Stimulated activated CD8-positive, alpha-beta memory T cell treated with anti-CD3 and anti-CD28 coated beads, Interleukin-4, amount 100 ng/mL, for 1 hour (primary cell): ENCODE measurements at places on chromosomes 4 and X.

GRCh38 chr4:1191621-1192020 is 19.2 kb upstream of the SPON2 start:
- DNase-seq, result no peak

DNA sequence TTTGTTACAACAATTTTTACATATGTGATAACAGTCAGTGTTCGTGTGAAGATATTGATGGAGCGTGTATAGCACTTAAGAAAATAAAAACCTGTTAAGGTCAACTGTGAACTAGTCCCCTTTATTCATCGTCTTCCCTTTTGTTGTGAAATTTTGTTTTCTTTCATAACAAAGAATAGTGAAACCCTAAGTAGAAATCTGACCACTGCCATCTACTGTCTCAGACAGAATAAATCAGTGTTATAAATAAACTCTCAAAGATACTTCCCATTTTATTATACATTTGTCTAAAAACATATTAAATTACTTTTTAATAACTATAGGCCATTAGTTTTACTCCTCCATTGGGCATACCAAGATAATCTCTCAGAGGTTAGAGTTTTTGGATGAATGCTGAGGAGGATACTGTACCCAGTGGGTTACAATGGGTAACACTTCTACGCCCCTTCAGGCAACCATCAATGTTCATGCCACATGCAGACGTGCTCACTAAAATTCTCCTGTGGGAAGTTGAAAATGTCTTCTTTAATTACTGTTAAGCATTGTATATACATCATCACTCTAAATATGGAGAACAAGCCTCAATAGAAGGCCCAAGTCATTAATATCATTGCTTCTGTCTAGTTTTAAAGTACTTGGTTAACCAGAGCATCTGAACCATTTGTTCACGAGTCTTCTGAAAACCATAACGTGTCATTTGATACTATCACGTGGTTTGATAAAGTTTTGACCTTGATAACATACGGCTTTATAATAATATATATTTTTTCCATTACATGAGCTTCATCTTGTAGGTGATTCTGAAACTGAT is 171.2 kb downstream of the TMA16 start:
- no peak for DNase-seq

DNA sequence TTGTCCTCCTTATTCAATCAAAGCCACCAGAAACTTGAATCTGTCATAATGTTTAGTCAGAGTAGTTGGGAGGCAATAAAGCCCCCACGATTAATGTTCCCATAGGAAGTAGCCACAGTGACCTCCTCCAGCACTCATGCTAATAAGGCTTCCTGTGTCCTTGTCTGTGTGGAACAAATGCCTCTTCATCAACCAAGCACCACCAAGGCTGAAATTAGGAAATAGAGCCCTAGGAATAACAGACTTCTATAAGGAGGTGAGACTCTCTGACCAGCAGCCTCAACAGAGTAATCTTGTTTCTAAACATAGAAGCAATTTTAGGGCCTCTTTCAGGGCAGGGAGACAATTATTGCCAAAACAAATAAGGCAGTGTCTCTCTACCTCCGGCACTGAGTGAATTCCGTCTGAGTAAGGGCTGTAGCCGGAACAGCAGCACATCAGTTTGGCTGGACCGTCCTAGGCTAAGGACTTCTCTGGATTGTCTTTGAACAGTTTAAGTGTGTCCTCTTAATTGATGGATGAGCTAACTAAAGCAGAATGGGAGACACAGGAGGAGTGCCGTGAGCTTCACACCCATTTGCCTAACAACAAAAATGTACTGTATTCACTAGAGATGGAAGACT is 329.2 kb upstream of the HAND2 start:
- no peak for DNase-seq

GRCh38 chr4:118682928-118683327 is 2.3 kb upstream of the METTL14 start:
- DNase-seq, result no peak

DNA sequence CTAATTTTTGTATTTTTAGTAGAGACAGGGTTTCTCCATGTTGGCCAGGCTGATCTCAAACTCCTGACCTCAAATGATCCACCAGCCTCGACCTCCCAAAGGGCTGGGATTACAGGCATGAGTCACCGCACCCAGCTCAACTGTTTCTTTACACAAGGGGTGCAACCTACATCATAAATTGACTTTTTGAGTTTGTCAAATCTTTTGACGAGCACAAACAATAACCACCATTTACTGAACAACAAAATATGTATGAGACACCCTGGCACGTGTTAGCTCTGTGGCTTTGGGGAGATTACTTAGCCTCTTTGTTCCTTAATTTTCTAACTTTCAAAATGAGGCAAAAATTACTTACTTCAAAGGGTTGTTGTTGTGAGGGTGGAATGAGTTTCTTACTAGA is 23.5 kb upstream of the SLC34A2 start:
- DNase-seq, result no peak

DNA sequence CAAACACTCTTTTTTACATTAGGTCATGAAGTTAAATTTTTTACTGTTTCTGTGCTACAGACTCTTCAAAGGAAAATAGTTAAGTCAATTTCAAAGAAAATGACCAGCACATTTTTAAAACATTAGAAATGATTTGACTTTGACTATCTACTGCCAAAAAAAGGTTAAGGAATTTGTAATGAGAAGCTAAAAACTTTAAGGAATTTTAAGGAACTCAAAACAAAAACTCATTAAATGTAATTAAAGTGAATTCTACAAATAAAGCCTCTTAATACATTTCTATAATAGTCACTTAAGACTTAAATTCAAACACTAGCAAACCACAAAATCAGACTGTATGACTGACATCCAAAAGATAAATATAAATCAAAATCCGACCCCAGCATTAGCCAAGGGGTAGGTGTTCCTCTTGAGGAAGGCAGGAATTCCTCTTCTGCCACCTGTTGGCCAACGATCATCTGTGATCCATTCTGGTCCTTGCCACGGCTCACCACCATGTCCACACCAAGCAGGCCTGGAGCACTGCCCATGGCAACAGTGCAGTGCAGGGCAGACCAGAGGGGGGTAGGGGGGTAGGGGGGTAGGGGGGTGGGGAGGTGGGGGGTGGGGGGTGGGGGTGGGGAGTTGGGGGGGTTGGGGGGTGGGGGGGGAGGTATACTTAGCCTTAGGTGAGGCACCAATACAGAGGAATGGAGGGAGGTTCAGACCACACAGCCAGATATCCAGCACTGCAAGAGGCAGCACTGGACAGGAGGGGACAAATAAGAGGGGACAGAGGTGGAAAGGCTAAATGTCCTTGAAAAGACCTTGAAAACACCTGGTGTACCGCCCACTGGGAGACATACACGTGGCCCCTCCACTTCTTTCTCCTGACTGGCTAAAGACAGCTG is 287.4 kb downstream of the CHIC1 start:
- no peak for DNase-seq

- DNase-seq, result no peak
These were observed 111.0 kb downstream of the ASB9 start for GRCh38 chrX:15158736-15159406.

GRCh38 chr4:73520821-73521220 is 39.3 kb downstream of the AFM start:
- DNase-seq, result no peak

DNA sequence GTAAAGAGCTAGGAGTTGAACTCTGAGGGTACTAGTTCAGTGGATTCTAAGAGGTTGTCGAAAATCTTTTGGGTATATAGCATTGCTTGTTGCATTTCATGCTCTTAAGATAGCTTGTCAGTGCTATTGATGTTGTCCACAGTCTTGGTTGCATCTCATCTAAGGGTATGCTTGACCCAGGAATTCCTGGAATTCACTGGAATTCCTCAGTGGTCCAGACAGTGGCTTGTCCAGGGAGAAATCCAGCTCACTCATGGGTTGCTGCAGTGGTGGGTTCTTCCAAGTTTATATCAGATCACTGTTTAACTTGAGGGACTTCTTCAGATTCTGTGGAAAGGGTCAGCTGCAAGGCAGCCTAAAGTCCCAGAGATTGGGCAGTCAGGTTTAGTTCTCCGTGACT is 29.8 kb upstream of the SMARCAD1 start:
- no peak for DNase-seq

DNA sequence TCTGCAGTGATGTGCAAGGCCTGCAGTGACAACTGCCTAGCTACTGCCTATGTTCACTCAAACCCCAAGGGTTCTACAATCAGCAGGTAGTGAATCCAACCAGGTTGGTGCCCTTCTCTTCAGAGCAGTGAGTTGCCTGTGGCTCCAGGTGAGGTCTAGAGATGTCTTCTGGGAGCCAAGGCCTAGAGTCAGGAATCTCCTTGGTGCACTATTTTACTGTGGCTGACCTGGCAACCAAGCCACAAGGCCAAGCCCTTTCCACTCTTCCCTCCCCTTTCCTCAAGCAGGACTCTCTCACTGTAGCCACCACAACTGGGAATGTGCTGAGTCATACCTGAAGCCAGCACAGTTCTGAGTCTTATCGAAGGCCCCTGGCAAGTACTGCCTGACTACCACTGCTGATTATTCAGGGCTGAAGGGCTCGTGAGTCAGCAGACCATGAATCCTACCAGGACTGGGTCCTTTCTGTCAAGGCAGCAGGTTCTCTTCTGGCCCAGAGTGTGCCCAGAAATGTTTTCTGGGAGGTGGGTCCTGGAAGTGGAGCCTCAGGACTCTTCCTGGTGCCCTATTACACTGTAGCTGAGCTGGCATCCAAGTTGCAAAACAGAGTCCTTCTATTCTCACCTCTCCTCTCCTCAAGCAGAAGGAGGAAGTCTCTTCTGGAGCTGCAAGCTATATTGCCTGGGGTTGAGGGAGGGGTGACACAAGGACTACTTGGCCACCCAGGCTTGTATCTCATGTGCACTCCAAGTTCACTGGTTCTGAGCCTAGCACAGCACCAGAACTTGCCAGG is 111.6 kb downstream of the BTC start:
- no peak for DNase-seq

GRCh38 chrX:140744085-140744484 is 34.5 kb downstream of the LINC00632 start:
- no peak for DNase-seq

DNA sequence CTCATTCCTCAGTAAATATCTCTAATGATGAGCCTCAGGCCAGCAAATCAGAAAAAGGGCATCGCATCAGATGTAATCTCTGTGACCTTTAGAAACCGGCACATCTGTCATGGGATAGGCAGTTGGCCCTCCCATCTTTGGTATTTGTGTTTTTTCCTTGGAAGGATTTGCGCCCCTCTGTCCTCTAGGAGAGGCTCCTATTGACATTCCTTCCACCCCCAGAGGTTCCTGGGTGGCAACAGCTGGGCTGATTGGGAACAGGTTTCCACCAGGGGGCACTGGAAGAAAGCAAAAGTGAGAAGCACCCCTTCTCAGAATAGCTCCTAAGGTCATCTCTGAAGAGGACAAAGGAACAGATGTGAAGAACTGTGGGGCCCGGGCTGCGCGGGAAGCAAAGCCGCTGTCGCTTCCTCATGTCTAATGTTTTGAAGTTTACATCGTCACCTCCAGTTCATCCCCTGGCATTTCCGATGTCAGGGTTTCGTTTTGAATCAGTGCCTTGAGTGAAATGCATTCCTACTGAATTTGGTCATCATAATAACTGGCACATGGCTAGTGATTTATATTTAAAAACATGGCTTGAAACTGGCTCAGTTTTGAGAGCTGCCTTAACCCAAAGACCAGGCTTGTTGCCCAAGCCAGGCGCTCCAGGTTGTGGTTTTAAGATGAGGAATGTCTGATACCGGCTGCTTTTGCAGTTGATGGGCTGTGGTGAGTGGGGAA is 6.2 kb downstream of the TXK start:
- peak; percentile 44 for DNase-seq

DNA sequence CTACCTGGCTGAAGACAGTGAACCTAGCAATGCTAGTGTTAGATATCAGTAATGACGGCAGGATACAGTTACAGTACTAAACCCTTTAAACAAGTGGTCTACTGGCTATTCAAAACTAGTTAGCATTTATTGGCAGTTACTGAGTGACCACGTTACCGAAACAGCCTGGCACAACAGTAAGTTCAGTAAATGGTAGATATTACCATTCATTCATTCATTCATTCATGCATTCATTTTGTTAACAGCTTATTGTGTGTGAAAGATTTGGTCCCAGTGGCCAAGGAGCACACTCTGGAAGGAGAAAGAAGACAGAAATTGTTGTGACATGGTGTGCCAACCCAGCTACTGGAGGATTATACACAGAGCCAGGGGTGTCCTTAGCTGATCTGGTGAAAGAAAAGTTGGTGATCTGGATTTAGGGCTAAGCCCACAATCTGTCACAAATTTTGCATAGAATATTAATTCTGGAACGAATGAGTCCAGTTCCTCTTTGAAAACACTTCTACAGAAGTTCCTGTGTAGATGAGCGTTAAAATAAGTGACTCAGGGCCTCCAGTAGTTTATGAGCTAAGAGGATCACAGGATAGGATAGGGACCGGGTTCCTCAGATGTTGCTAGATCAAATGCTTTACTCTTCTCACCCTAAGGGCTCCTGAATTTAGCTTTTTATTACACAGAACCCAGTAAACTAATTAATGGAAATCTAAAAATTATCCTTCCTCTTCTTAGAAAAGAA is 179.1 kb downstream of the CBR4 start:
- DNase-seq, result no peak

- DNase-seq, result no peak
These were observed 24.4 kb downstream of the TXK start for GRCh38 chr4:48109413-48110263.

GRCh38 chr4:14392378-14392777 is 609.9 kb upstream of the CPEB2 start:
- no peak for DNase-seq

DNA sequence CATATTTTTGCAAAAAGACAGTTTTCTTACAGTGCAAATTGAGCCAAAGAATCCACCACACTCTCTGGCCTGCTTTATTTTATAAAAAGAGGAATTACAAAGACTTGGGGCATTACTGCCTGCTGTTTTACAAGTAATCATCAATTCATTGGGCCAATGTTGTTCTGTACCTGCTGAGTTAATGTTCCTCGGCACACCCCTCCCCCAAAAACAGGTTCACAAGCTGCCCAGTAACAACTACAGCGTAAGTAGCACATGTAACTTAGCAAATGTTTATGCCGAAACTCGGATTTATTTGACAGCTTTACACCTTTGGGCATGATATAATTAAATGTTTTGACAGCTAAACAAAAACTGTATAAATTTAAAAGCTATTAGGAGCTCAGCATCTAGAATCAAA is 214.6 kb upstream of the MAB21L2 start:
- DNase-seq, result no peak

GRCh38 chr4:114563536-114564315 is 34.9 kb upstream of the UGT8 start:
- no peak for DNase-seq

DNA sequence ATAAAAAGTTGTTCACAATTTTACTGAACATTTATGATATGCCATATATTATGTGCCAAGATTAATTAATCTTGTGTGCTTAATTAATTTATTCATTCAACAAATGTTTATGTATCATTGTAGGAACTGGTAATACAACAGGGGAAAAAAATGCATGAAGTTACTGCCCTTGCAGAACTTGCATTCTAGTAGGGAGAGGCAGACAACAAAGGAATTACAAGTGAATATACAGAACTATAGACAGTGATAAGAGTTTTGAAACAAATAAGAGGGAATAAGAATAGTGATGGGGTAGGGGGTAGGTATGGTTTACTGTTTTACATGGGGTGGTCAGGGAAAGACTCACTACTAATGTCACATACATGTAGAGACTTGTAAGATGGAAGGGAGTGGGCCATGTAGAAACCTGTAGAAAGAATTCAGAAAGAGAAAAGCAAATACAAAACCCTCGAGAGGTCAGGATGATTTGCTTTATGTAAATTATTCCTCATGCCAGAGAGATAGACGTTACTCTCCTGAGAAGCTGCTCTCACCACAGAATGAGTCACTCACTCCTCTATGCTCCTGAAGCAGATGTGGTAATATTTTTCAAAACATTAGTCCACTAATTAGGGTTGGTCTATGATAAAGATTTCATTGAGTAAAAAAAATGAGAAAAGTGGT is 855.0 kb upstream of the GRID2 start:
- DNase-seq, result no peak
